ENCODE measurements at places on chromosomes 2 and 18.

DNA sequence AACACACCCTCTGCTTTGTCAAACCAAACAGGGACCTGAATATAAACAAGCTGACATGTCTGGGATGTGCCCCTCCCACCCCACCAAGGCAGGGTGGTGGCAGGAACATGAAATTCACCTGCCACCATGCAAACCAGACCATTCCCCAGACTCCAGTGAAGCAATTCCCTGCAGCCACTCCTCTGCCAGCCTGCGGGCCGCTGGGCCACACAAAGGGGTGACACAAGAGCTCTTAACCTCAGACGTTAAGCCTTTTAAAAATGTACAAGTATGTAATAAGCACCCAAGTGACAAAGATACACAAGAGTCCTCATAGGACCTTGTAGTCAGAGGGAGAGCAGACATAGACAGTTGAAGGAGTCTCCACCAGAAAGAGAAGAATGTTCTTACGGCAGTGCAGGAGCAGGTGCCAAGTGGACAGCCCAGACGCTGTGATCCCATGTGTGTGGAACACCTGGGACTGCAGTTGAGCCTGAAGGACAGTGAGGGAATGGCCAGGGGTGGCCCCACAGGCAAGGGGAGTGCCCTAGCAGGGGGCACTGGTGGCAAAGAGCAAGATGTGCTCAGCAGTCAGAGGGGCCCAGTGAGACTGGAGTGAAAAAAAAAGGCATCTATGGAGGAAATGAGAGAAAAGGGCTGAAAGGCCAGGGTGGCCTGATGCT lies 36.9 kb downstream of the CRACDL start:
- no peak for DNase-seq

DNA sequence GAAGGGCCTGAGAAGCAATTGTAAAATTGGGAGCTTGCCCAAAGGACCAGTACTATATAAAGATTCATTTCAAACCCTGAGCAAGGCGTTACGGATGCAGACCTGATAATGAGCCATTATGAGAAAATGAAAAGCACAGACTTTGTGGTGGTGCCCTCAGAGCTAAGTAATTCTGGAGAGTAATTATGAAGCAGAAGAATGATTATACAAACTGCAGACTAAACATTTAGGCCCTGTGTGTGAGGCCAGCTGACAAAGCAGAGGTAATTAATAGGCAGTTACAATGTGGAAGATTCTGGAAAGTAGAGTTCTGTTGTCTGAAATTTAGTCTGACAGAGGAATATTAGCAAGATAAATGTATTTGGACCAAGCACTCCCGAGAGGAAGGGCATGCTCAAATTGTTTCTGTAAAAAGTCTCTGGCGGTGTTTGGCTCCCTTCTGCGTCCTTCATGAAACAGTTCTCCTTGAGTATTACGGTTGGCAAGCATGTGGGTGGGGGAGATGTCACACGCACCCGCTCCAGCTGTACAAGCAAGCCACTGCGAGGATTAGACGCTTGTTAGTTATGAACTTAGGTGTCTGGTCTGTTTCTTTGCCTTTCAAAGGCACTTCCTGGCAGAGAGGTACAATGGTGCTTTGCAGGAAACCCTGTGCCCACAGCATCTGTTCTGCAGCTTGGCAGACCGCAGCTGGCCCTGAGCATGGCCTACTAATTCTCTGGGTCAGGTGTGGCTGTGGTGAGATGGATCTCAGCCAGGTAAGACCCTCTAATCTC lies 45.5 kb downstream of the CDC42EP3 start:
- DNase-seq: no peak

- DNase-seq: no peak
Measured at GRCh38 chr2:121670181-121670580, 20.9 kb upstream of the CLASP1 start.

- DNase-seq: no peak
Measured at GRCh38 chr2:129623783-129624182, 355.7 kb upstream of the RAB6C start.

DNA sequence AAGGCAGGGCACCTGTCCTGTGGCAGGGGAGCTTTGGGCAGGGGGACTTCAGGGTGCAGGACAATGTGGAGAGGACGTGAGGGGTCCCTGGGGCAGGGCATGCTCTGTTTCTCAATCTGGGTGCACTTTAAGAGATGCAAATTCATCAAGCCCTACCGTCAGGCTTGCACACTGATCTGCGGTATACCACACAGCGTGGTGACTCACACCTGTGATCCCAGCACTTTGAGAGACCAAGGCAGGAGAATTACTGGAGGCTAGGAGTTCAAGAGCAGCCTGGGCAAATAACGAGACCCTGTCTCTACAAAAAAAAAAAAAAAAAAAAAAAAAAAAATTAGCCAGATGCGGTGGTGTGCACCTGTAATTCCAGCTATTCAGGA lies 10.2 kb upstream of the GPC1 start:
- no peak for DNase-seq

DNA sequence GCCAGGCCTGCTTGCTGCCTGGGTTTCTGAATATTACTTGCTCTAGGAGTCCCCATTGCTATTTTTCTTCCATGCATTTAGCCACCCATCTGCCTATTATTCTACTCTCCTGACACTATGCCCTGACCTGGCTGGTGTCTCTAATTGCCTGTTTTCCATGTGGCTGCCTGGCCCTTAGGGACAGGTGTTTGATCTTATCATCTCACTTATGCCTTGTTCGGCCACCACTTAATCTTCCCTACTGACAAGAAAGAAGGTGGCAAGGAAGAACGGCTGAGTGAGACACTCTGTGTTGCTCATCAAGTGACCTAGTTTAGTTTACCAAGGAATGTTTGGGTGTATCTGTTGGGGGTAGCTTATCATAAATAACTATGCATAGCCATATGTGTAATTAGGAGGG lies 50.4 kb upstream of the RAPH1 start:
- no peak for DNase-seq

- no peak for DNase-seq
Measured at GRCh38 chr18:55783921-55784320, 195.9 kb upstream of the TCF4 start.

GRCh38 chr2:33859811-33860461 lies 260.8 kb upstream of the FAM98A start:
- no peak for DNase-seq

DNA sequence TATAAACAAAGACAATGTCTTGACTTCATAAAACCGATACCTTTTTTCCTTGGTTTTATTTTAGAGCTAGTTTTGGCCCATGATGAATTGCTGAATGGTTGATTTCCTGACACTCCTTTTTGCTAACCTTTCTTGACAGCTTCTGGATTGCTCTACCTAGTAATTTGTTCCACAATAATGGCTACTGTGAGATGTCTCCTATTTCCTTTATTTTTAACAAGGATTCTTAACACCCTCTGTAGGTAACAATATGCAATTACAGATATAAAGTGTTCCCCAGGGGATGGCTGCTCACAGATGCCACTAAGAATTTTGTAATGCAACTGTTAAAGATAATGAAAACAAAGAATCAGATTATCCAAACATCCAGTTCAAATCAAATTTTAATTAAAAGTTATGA lies 100.8 kb upstream of the ATP5MC3 start:
- no peak for DNase-seq

GRCh38 chr2:158546412-158547144 lies 89.8 kb downstream of the PKP4 start:
- DNase-seq: no peak

GRCh38 chr18:79601234-79601633 lies 78.4 kb upstream of the CTDP1 start:
- DNase-seq: no peak

All from activated naive CD8-positive, alpha-beta T cell treated with anti-CD3 and anti-CD28 coated beads, Interleukin-2, amount 50 U/mL, for 16 hours (primary cell).